ENCODE measurements at places on chromosomes 4 and X.

GRCh38 chr4:73718375-73719373 is 21.7 kb upstream of the CXCL8 start:
- no peak for DNase-seq

- no peak for DNase-seq
Observed at GRCh38 chrX:10178866-10179463, 22.2 kb downstream of the CLCN4 start.

GRCh38 chr4:163595580-163595979 is 101.1 kb downstream of the TMA16 start:
- no peak for DNase-seq

DNA sequence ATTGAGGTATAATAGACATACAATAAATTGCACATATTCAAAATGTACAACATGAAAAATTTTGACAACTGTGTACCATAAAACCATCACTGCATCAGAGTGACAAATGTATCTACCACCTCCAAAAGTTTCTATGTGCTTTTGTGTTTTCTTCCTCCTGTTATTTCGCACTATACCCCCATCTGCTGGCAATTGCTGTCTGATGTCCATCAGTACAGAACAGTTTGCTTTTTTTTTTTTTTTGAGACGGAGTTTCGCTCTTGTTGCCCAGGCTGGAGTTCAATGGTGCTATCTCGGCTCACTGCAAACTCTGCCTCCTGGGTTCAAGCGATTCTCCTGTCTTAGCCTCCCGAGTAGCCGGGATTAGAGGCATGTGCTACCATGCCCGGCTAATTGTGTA is 154.3 kb upstream of the GIMD1 start:
- no peak for DNase-seq

DNA sequence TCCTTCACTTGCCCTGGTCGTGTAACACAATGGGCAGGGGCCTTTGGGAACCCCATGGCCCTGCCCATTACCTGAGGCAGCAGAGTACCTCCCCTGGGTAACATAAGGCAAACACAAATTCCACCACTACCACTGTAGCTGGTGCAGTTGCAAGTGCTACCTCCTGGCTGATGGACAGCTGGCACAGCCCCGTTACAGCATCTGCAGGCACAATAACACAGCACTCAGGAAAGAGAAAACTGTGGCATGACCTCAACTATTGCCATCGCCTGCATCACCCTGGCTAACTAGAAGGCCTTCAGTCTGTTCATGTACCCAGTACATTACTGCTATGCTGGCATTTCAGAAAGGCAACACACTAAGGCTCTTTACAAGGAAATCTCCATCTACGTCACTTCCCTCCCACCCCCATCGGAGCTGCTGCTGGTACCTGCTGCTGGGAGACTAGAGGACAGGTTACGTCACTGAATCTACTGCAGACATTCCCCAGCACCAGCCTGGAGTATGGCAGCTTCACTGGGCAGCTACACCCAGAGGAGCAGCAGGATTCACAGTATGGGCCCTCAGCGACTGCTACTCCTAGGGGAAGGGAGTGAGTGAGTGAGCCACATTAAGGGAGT is 39.4 kb downstream of the ARFIP1 start:
- no peak for DNase-seq

- DNase-seq: no peak
Observed at GRCh38 chr4:79603681-79604080, 195.7 kb upstream of the GK2 start.
